ENCODE measurements at places on chromosomes 7 and 10.

DNA sequence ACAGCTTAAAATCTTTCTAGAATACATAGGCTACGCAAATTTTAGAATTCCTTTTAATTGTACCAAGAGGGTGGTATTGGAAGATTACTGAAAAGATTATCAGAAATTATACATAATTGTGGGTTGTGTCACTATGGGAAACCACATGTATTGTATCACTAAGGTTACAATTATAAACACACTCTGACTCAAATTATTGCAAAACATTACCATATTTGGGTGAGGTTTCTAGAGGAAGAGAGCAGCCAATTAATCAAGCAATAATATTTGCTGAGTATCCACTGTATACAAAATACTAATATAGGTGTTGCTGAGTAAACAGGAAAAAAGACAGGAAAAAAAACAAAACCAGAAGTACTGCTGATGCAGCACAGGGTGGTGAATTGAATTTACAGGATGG, 3.1 kb upstream of the CAPZA2 start:
- no peak for DNase-seq

DNA sequence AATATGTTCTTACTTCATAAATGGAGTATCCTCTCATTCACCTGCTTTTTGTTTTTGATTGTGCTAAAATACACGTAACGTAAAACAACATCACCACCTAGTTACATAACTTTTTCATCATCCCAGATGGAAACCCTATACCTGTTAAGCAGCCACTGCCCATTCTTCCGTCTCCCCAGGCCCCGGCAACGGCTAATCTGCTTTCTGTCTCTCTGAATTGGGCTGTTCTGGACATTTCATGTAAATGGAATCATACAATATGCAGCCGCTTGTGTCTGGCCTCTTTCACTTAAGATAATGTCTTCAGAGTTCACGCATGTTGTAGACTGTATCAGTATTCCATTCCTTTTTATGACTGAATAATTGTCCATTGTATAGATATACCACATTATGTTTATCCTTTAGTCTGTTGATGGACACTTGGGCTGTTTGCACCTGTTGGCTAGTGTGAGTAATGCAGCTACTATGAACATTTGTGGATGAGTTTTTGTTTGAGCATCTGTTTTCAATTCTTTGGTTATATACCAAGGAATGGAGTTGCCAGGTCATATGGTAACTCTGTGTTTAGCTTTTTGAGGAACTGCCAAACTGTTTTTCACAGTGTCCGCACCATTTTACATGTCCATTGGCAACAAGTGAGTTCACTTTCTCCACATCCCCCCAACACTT, 14.1 kb upstream of the SUN1 start:
- DNase-seq: no peak

DNA sequence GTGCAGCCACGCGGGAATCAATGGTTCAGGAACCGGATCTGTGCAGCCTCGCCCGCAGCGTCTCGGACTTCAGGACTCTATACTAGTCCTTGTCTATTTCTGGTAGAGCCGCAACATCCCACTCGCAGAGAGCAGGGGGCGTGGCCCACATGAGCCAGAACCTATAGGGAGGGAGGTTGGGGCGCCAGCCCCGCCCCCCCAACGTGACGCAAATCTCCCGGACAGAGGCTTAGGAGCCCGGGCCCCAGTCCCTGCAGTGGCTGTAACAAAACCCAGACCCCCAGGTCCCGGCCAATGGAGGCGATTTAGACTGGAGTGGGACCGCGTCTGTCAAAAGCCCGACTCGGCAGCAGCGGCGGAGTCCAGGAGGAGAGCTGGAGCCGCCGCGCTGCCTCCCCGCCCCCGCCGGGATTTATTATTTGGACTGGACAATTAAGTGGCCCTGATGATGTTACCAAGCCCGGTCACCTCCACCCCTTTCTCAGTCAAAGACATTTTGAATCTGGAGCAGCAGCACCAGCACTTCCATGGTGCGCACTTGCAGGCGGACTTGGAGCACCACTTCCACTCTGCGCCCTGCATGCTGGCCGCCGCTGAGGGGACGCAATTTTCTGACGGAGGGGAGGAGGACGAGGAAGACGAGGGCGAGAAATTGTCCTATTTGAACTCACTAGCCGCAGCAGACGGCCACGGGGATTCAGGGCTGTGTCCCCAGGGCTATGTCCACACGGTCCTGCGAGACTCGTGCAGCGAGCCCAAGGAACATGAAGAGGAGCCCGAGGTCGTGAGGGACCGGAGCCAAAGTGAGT, at the start of gene NKX2-3:
Gene NKX2-3, plus strand, starts transcription at position 256 of the 809 bp plus-strand sequence. Its CDS starts 190 bp downstream, at position 446.
- no peak for DNase-seq

GRCh38 chr7:21044913-21045568, 258.4 kb upstream of the SP8 start:
- DNase-seq: no peak

DNA sequence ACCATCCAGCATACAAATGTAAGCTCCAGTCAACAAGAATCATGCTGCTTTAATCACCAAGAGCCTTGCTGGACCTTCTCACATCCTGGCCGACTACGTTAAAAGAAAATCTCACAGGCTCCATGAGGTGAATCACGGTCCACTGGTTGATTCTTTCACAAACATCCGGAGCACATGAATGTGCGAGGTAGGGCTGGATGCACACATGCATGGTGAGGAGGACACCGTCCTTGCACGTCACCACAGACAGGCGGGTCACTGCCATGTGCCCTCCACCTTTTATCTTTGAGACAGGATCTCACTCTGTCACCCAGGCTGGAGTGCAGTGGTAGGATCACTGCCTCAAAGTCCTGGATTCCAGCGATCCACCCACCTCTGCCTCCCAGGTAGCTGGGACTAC, 265.1 kb downstream of the PARD3 start:
- DNase-seq: no peak

- no peak for DNase-seq
Measured at GRCh38 chr10:101562231-101562630, 25.8 kb downstream of the POLL start.

DNA sequence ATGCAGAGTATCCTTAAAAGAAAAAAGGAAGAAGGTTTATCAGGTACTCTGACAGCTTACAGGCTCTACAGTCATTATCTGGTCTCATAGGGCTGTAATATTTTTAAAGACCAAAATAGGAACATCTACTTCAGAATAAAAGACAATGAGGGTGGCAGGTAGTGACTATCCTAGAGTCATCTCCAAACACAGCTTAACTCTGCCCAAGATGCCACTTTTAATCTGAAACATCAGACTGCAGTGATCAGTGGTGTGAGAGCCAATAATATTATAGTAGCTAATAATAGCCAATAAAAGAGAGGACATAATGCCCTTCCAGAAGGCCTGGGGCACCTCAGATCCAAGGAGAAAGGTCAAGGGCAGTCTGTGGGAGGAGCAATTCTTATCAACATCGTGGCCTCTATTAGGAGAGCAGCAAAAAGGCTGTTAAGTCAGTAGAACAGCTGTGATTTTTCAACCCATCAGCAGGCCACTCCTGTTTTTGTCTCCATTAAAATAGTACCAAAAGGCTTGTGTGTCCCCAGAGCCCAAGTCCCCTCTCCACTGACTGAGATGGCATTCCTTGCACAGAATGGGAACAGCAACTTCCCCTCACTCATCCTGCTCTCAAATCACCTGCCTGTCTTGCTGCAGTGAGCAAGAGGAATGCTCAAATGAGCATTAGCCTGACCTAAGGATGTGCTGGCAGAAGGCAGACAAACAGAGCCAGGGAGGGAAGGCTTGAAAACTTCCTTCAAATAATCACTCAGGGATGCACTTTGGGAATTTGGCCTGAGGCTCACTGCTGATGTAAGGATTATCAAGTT, 20.7 kb upstream of the SPOCK2 start:
- no peak for DNase-seq

GRCh38 chr7:141074162-141074991, 513 bp downstream of the TMEM178B start:
- DNase-seq: no peak

GRCh38 chr10:556971-557637, 132.4 kb downstream of the DIP2C start:
- DNase-seq: no peak

- no peak for DNase-seq
Measured at GRCh38 chr7:106721816-106722785, 61.1 kb upstream of the CCDC71L start.

- no peak for DNase-seq
Measured at GRCh38 chr10:20892011-20892585, 5.0 kb downstream of the NEBL start.

DNA sequence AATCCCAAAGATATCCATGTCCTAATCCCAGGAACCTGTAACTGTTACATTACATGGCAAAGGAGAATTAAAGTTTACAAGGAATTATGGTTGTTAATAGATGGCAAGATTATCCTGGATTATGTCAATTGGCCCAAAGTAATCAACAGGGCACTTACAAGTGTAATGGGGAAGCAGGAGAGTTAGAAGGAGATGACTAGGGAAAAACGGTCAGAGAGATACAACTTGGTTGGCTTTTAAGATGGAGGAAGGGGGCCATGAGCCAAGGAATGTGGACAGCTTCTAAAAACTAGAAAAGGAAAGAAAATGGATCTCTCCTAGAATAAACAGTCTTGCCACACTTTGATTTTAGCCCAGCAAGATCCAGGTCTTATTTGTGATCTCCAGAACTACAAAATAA, 3.3 kb downstream of the JMJD1C start:
- no peak for DNase-seq

GRCh38 chr7:42237811-42238541, 967 bp upstream of the GLI3 start:
- DNase-seq: no peak

GRCh38 chr10:62075912-62076311, 174.4 kb downstream of the ARID5B start:
- DNase-seq: no peak

GRCh38 chr10:17237149-17237527, 9.1 kb downstream of the VIM start:
- no peak for DNase-seq

- DNase-seq: no peak
Measured at GRCh38 chr10:123868038-123869019, 23.3 kb downstream of the CPXM2 start.

GRCh38 chr10:47143072-47143471, 156.9 kb upstream of the GDF10 start:
- DNase-seq: no peak

- no peak for DNase-seq
Measured at GRCh38 chr7:107130487-107131220, 38.1 kb upstream of the HBP1 start.

GRCh38 chr7:51246258-51247245, 70.1 kb downstream of the COBL start:
- no peak for DNase-seq

DNA sequence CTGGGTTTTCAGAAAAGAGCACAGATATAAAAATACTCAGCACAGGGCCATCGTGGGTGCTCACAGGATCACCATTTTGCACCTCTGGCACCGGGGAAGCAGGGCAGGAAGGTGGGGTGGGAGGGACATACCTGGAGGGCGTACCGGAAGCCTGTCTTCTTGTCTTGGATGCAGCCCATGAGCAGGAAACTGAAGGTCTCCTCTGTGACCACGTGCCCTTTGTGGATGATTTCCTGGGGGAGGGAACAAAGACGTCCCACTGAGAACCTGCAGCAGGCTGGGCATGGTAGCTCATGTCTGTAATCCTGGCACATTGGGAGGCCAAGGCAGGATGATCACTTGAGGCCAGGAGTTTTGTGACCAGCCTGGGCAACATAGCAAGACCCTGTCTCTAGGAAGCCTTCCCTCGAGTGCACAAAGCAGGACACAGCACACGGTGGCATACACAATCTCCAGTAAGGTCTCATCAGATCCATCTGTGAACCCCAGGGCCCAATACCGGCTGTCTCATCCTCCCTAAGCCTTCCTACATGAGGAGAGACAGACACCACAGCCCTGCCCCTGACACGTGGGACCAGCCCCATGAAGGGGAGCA, 9.5 kb downstream of the PTCD1 start:
- no peak for DNase-seq

DNA sequence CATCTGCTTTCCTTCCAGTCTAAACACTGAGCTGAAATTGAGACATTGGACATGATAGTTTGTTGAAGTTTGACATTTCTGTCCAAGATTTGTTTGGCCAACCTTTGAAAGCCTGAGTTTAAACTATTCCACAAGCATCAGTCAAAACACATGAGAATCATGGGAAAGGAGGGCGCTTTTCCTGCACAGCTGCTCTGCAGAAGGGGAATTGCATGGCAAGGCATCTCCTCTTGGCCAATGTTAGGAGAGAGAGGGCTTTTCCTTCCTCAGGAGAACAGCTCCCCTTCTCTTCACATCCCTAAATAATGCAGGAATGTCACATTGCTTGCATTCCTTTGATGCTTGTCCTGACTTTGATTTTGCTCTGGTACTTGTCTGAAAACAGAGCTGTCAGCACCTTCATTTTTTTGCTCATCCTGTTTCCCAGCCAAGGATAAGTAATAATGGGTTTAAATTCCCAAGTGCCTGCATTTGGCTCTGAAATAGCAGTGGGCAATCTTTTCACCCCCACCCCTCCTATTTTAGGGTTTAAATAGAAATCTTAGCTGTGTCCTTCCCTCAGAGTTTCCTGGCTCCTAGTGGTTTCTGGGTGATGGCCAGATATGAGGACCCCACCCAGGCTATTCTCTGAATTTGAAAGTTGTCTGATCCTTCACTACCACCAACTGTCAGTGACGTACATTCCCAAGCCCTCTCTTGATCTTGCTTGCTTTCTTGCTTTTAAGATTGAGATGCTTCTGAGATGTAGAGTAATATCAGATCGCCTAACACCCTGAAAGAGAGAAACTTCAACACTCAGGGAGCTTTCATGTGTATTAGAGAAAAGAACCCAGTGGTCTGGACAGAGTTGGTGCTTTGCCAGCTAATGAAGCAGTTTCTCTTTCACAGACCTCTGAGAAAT, 75.2 kb upstream of the NPVF start:
- no peak for DNase-seq

DNA sequence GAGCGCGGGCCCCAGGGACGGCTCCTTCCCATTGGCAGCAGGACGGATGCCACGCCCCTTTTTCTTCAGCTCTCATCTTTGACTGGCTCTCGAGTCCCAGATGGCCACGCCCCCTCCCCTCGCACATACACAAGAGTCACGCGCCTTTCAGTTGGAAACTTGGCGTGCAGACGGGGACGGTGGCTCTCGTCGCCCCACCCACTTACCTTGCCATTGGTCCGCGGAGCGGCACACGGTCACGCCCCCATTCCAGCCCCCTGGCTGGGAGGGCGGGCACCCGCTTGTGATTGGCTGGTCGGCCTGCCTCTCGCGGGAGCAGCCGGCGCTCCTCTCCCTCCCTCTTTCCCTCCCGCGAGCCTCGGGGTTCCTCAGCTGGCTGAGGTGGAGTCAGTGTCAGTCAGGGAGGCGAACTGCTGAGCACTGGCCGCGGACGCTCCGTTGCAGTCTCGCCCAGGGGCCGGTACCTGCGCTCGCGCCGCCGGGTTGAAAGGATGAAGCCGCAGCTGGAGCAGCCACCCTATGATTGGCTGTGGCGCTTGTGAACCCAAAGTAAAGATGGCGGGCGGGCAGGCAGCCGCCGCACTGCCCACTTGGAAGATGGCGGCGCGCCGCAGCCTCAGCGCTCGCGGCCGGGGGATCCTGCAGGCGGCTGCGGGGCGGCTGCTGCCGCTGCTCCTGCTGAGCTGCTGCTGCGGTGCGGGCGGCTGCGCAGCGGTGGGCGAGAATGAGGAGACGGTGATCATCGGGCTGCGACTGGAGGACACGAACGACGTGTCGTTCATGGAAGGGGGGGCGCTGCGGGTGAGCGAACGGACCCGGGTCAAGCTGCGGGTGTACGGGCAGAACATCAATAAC, at the start of gene CNNM2:
Gene CNNM2, plus strand, starts transcription at position 333 of the 855 bp plus-strand sequence. Its CDS starts 187 bp downstream, at position 520.
- peak; percentile 82 for DNase-seq
